ENCODE measurements at places on chromosomes 7 and 10.

DNA sequence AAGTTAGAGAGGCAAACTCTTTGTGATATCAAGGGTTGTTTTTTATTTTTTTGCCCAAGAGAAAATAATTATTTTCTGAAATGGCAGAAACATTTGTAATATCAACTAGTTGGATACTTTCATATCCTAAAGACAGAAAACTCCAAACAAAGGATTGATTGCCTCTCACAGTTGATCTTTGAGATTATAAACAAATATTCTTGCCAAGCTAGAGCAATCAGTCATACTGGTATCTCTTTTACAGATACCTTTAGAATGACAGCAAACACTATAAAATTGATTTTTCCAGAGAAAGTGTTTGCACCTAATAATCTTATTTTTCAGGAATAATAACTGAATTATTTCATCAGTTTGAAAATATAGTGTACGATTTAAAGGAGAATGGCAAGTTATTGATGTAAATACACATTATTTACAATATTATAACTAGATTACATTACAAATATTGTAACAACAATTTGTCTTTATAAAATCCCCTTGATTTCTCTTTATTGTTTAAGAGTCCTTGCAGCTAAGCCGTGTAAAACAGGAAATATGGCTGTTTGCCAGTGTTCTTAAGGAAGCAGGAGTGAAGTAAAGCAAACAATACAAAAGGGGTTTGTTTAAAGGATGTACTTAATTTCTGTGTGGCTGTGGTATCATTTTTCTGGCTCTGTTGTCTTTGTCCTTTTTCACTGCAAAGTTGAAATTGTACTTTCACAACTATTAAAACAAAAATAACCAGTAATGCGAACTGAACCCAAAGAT lies 58.4 kb downstream of the MAPK8 start:
- DNase-seq, result no peak

GRCh38 chr10:78619115-78619851 lies 449.5 kb upstream of the ZMIZ1 start:
- DNase-seq, result no peak

DNA sequence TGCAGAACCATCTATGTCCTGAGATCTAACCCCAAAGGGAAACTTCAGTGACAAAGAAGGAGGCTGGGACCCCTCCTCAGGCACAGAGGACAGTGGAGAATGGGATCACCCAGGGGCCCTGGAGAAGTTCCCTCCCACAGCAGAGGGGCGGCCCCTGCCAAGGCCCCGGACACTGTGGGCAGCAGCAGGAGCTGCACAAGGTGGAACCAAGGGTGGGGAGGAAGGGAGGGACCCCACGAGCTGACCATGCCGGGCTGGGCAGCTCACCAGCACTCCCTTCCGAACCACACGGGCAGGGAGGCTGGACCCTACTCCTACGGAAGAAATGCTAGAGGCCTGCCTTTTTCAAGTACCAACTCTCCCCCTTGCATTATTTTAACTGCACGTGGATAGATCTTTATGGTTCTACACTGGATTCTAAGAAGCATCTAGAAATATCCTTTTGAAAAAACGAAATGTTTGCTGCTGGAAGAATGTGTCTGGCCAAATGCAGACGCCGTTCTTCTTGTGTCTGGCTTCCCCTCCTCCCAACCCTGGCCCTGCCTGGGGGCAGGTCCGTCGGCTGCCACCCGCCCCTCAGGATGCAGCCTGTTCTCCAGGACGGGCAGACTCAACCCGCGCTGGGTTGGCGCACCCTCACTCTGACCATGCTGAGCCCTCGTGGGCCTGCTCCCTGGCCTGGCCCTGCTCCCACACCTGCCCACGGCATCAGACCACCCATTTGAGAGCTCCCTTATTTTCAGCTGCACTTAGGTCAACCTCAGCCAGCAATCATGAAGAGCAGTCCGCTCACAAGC lies 193.9 kb downstream of the TCERG1L start:
- no peak for DNase-seq

- DNase-seq, result no peak
Observed at GRCh38 chr7:69561266-69561960, 36.9 kb upstream of the AUTS2 start.

DNA sequence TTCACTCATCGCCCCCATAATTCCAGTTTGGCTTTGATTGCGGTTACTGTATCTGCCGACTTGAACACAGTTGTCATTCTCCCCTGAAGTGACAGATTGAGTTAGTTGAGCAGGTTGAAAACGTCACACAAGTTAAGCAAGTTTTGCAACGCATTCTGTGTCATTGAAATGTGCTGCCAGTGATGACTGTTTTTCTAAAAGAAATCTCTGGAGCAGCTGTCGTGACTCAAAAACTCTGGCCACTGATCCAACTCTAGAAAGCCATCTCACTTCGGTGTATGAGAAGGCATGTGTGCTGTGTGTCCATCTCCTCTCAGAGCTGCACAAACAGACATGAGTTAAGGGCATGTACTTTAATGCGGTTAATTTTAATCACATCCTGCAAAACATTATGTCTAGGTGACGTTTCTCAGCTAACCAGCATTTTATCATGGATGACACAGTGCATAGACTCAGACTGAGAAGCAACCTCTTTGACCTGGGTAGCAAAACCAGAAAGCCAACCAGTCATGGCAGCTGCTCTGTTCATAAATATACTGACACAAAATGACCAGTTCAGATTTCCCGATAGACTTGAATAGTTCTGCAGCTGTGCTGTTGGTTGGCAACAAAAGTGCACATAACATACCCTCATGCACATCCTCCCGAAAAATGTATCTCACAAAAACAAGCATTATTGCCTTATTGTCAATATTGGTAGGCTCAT lies 69.3 kb downstream of the CSTF2T start:
- DNase-seq, result no peak

GRCh38 chr7:92447345-92448204 lies at the start of gene GATAD1:
Gene GATAD1, plus strand, starts transcription at chr7:92447482. Its CDS starts 248 bp downstream, at chr7:92447730.
- DNase-seq, result peak; percentile 88

GRCh38 chr7:33900501-33900900 lies 4.8 kb upstream of the BMPER start:
- no peak for DNase-seq

- DNase-seq, result no peak
Observed at GRCh38 chr10:91462423-91462822, 52.3 kb downstream of the HECTD2 start.

- no peak for DNase-seq
Observed at GRCh38 chr7:108623220-108623619, 53.5 kb downstream of the DNAJB9 start.

- DNase-seq, result no peak
Observed at GRCh38 chr10:133253361-133253955, 15.8 kb downstream of the VENTX start.

- no peak for DNase-seq
Observed at GRCh38 chr7:3133811-3134385, 90.2 kb upstream of the CARD11 start.

GRCh38 chr10:131404886-131405285 lies 93.4 kb upstream of the TCERG1L start:
- DNase-seq, result no peak

- DNase-seq, result no peak
Observed at GRCh38 chr7:5481241-5482019, 57.8 kb upstream of the TNRC18 start.

DNA sequence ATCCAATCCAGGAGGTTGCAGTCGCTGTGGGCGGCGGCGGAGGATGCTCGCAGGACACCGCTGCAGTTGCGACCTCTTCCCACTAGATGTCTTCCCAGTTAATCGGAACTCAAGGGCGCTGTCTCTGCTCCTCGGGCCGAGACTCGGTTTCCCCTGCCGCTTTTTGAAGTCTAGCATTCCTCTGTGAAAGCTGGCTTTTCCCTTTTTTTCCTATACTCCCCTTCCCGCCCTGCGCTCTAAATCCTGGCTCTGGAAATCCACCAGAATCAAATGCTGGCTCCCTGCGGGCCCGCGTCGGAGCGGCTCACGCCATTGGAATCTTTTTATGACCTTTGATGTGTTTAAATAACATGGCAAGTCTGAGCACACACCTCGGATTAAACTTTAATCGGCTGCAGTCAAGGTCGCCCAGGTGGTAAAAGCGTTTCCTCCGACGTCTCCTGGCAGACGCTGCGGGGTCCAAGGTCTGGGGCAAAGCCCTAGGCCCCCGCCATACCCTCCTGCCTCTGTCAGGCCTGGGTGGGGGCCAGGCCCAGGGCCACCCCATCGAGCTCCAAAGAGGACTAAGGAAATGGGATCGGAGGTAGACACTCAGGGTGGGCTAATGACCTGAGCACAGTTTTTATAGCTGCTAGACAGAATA lies 10.7 kb upstream of the HOXA13 start:
- DNase-seq, result peak; percentile 28

GRCh38 chr10:124172181-124172916 lies 79.0 kb upstream of the CHST15 start:
- DNase-seq, result no peak

GRCh38 chr10:5587151-5588079 lies 62.7 kb downstream of the CALML3 start:
- DNase-seq, result no peak

GRCh38 chr7:116726713-116727431 lies 54.9 kb downstream of the MET start:
- DNase-seq, result no peak

GRCh38 chr10:95605163-95605562 lies 44.0 kb upstream of the SORBS1 start:
- no peak for DNase-seq

DNA sequence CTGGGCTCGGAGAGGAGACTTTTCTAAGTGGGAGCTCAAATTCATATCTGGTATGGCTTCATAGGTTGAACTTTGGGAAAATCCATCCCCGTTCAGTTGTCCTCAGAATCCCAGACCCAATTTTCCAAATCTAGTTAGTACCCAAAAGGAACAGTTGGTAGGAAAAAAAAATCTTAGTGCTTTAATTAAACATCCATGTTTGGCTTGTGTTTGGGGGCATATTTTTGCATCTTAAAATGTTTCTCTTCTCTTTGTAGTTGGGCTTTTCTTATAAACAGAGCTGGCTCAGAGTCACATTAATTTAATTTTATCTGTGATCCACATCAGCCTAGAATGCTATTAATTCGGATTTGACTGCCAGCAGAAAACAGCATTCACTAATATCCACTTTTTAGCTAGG lies 165.9 kb downstream of the BUB3 start:
- DNase-seq, result no peak

GRCh38 chr7:13880789-13881188 lies 108.7 kb downstream of the ETV1 start:
- DNase-seq, result no peak

- no peak for DNase-seq
Observed at GRCh38 chr7:117312593-117313580, 10.0 kb downstream of the WNT2 start.
